ENCODE measurements at places on chromosomes 3 and 15.

GRCh38 chr3:2244137-2244536, 145.5 kb downstream of the CNTN4 start:
- DNase-seq = no peak

- no peak for DNase-seq
These were observed 276.6 kb upstream of the ZPLD1 start for GRCh38 chr3:102158080-102158740.

DNA sequence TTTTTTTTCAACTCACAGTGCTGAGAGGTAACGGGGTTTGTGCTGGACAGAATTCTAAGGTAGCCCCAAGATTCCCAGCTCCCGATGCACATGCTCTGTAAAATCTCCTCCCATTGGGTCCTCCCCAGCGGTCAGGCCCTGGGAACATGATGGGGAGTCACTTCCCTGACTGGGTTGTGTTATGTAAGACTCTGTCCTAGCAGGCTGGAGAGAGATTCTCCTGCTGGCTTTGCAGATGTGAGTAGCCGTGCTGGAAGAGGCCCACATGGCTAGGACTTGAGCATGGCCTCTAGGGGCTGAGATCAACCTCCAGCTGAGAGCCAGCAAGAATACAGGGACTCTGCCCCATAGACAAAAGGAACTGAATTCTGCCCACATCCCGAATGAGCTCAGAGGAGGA, 83.7 kb upstream of the OXTR start:
- DNase-seq = no peak

GRCh38 chr3:156772588-156773206, 53.5 kb upstream of the LEKR1 start:
- no peak for DNase-seq

DNA sequence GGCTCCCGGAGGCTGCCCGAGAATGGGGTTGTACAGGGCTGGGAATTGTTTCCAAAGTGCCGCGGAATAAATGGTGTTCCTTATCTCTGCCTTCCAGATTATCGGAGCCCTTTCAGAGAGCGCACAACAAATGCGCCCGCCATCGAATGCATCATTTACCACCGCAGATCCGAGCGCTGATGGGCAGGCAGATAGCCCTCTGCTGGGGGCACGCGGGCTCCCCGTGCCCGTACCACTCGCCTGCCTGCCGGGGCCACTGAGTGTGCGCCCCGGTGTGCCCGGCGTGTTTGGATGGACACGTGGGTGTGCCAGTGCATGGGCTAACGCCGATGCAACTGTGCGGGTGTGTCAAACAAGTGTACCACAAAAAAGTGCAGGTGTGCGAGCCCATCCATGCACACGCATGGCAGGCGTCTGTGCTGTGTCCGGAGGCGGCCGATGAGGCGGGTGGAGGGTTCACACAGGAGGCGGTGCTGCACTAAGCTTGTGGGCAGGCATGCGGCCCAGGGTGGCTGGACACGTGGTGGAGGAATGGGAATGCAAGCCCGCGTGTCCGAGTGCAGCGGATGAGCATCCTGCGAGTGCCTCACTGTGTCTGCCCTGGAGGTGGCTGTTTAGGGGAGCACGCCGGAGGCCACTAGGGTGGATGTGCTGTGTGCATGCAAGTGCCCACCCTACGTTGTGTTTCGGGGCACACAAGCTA, 3.8 kb upstream of the GATA2 start:
- DNase-seq = no peak

DNA sequence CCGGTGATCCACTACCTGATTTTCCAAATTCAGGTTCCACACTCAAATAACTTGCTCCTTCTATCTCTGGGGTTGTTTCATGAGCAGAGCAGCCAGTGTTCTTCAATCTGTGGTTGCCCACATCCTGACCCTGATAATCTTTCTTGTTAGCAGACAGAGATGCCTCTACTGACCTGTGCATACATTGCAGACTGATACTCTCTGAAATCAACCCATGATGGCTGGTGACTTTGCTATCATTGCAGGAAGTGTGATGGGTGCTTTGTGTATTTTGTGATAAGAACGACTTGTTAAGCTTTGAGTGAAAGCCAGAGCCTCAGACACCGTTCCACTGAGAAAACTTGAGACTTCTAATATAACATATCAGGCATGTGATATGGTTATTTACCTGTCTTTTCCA, 39.9 kb downstream of the GATM start:
- no peak for DNase-seq

GRCh38 chr3:141109751-141110150, 58.6 kb downstream of the SPSB4 start:
- peak; percentile 41 for DNase-seq

DNA sequence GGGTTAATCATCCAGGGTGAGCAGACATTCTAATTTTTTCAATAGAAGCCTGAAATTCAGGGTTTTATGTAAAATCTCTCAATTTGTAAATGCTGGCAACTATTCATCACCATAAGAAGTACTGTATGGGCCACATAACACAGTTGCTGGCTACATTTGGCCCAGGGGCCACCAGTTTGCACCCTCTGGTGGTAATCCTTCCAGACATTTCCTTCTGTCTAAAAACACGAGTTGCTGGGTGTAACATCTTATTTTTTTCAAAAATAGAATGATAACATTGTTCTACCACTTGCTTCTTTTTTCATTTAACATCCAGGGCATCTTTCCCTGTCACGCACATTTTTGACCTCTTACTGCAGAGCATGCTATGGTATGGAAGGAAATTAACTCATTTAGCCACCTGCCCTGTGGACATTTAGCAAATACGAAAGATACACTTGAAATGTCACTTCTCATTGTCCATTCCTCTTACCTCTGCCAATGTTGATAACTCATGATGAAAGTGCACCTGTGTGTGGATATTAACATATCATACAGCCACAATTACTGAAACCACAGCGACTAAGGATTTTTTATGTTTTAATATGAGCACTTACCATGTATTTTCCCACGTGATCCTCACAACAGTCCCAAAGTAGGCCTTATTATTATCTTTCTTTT, 117.5 kb upstream of the ARHGEF3 start:
- DNase-seq = no peak

DNA sequence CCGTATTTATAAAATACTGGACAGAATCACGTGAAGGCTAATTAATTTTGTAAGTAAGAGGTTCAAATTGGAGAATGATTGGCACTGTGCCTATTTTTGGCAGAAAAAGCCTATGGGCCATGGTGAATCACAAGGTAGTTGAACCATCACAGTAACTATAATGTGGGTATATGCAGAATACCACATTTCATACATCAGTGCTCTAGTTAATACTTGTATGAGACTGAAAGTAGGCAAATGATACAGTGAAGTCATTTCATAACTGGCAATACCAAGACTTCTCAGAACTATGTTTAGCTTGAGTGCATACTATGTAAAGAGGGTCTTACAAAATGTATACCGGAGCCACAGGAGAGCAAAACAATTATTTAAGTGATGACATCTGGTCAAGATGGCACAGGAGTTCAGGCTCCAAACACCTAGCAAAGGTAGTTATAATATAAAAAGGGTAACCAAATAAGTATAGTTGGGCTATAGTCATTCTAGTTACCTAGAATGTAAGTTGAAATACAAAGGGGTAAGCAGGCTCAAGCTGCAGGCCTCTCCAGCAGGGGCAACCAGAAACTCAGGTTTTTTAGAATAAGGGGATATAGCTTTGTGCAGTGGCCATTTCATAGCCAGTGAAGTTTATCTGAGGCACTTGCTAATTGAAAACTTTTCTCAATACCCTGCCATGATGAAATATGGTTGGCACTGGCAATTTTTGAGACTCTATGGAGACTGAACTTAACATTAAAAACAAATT, 19.1 kb downstream of the GPR160 start:
- DNase-seq = no peak

GRCh38 chr3:112585782-112586181, 23.9 kb downstream of the SLC35A5 start:
- no peak for DNase-seq

DNA sequence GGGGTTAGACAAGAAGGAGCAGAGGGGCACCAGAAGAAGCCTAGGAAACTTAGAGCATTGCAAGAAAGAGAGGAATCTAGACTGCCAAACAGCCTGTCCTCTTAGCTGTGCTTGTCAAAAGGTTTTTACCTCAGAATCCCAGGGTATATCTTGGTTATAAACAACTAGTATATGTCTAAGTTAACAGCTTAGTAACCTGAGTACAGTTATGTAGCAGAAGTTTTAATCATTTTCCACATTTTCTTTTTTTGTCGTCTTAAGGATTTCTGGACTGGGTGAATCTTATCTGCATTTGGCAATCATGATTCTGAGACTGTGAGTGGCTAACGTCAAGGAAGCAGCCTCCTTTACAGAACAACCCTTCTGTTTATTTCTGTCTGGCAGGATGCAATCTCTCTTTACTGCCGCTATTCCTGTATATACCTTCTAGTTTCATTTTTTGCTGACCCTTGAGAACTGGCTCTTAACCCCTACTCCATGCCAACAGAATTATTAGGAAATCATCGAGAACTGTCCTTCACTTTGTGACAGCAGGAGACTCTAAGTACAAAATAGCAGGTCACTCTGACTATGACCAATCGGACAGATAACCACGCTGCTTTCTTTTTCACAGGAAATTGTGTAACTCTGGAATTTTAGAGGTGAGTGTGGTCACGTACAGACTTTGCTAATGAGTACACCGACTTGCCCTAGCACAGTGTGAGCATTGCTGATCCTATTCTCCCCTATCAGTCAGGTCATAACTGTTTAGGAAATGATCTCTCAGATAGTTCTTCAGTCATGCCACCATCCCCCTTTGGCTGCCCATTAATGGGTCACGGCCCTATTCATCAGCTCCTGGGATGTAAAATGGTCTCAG, 3.3 kb upstream of the CP start:
- DNase-seq = no peak

GRCh38 chr3:135567223-135567622, 398.3 kb upstream of the PPP2R3A start:
- DNase-seq = no peak

DNA sequence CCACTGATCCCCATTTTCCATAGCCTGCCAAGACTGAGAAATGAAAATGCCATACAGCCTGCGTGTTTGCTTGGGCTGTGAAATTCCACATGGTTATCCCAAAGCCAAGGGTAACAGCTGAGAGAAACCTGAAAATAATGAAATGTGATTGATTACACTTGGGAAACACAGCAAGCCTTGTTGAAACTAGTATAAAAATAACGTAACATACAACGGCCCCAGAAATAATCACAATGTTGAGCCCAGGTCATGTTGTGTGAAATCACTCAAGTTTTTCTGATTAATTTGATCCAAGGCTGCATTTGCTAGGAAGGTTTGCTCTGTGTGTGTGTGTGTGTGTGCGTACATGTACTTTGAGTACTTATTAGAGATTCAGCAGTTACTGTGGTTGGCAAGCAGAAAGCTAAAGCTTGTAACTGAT, 269.0 kb downstream of the OXSM start:
- DNase-seq = peak; percentile 55

GRCh38 chr3:55481744-55482495, 5.2 kb downstream of the WNT5A start:
- DNase-seq = peak; percentile 55

DNA sequence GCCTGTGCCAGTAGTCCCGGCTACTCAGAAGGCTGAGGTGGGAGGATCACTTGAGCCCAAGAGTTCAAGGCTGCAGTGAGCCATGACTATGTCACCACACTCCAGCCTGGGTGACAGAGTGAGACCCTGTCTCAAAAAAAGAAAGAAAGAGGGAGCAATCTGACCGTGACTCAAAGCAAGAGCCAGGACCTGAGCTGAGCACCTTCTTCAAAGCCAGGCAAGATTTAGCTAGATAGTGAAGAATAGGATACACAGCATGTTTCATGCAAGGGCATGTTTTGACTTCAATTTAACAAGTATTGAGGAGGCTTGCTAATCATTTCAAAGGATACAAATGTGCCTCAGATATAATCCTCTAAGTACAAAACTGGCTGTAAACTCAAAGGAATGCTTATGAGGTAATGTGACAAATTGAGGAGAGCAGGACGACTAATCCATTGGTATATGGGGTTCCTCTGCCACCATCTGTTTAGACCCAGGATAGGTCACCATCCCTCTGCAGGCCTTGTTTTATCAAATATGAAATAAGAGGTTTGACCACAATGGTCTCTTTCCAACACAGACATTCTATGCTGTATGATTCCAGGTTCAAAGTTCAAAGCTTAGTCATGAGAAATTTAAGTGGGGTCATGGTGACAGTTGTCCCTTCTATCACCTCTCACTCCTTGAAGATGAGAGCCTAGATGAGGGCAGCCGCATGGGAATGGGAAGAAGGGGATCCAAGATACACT, 33.2 kb downstream of the RAB27A start:
- no peak for DNase-seq

GRCh38 chr3:186930143-186930640, at the start of gene ST6GAL1:
Gene ST6GAL1 (plus strand): TSS chr3:186930526. CDS start chr3:187042704, 112,178 bp downstream.
- DNase-seq = peak; percentile 76

All from right forelimb (tissue), 1 donor.